Lower lobe of right lung (tissue), 2 donors: ENCODE measurements at places on chromosomes 1 and 21. TPM values are rescaled to one million over a fixed set of nuclear protein-coding genes. Genes with fewer than 3 reads are reported as not detected.

DNA sequence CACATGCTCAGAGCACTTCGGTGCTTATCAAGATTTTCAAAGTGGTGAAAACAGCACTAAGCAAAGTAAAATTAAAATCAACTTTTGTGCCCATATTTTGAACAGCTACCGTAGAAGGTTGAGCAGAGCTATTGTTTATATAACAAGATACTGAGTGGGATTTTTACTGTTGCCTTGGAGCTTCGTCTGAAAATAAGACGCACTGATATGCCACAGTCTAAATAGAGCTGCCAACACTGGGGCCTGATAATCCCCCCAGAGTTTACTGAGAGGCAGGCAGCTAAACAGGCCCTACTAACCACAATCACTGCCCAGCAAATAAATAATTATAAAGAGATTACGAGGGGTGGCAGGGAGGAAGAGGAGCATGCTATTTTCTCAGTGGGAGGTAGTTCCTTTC, 650 bp upstream of the CCDC190 start:
- peak overlapping the region; percentile 19 for H3K27ac ChIP-seq
- DNase-seq: no peak
- no peaks in the 10 kb centered on the region for H3K27me3 ChIP-seq
- H3K4me3 ChIP-seq: no peak overlapping the region
- H3K4me1 ChIP-seq: peaks cover 8% of the 10 kb centered on the region

The BMP8B gene
- total RNA-seq: 1.7 TPM

GRCh38 chr21:38702196-38702595, 103.5 kb upstream of the ETS2 start:
- no peak overlapping the region for H3K4me3 ChIP-seq
- no peaks in the 10 kb centered on the region for H3K4me1 ChIP-seq
- no peak overlapping the region for H3K27ac ChIP-seq
- no peak for DNase-seq
- no peaks in the 10 kb centered on the region for H3K36me3 ChIP-seq

GRCh38 chr1:68183895-68184294, 48.4 kb downstream of the WLS start:
- no peaks in the 10 kb centered on the region for H3K36me3 ChIP-seq
- no peaks in the 10 kb centered on the region for H3K4me1 ChIP-seq
- no peak for DNase-seq
- H3K27ac ChIP-seq: no peak overlapping the region

The PLA2G2F gene
- not detected for total RNA-seq

The NIBAN1 gene
- 44.8 TPM for total RNA-seq

DNA sequence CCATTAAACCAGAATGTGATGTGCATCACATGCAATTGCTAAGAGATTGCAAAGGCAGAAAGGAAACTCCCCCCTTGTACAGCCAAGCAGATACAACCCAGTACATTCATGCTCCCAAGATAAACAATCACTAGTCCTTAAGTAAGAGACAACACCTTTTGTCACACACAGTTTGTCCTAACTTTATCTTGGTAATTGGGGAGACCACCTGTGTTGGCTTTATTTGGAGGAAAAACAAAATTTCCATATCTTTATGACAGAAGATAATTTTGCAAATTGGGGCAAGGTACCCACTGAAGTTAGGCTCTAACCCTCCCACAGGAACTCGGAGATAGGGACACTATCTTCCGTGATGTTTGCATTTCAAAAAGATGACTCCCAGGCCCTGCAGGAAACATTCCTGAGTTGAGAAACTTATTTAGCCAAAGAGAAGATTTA, 175.0 kb upstream of the TNR start:
- no peaks in the 10 kb centered on the region for H3K4me1 ChIP-seq
- no peak overlapping the region for H3K27ac ChIP-seq
- H3K36me3 ChIP-seq: no peaks in the 10 kb centered on the region
- no peak for DNase-seq
- H3K4me3 ChIP-seq: no peak overlapping the region
